ENCODE measurements at places on chromosomes 12 and 14.

DNA sequence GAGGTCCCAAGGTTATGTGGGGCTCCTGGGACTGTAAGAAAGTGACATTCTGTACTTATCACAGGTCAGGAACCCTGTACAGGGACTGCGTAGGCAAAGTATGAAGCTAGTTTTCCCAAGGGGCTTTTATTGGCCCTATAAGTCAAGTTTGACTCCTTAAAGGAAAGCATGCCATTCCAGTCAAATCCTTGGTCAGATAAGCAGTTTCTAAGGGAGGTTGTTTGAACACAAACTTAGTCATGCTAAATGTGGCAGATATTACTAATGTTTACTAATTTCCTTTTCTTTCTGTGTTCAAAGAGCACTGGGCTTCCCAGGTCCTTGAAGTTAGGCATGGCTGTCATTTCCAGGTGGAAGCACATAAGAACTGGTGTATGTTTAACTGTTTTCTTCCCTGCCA lies 472.4 kb downstream of the ATP23 start:
- DNase-seq, result no peak

GRCh38 chr12:29191267-29191850 lies 42.3 kb downstream of the FAR2 start:
- peak; percentile 22 for DNase-seq

- DNase-seq, result no peak
Observed at GRCh38 chr14:94050231-94050880, 24.2 kb downstream of the OTUB2 start.

DNA sequence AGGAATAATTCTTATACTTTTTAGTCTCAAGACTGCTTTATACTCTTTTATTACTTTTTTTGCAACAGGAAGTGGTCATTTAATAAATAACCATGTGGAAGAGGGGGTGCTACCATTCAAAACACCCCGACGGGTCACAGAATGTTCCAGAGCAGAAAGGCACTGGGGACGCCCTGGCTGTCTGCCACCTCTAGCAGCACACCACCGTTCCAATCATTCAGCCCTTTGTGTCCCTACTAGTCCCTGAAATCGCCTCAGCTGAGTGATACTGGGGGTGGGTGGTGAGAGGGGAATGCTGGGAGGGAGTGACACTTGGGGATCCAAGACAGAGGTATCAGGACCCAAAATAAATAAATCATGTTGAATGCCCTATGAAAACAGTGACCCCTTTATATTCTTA lies 52.4 kb downstream of the MON2 start:
- no peak for DNase-seq
